ENCODE measurements at places on chromosomes 7 and 10.
A peak's percentile ranks its signal among the peaks of the same experiment; 100 is the strongest.

DNA sequence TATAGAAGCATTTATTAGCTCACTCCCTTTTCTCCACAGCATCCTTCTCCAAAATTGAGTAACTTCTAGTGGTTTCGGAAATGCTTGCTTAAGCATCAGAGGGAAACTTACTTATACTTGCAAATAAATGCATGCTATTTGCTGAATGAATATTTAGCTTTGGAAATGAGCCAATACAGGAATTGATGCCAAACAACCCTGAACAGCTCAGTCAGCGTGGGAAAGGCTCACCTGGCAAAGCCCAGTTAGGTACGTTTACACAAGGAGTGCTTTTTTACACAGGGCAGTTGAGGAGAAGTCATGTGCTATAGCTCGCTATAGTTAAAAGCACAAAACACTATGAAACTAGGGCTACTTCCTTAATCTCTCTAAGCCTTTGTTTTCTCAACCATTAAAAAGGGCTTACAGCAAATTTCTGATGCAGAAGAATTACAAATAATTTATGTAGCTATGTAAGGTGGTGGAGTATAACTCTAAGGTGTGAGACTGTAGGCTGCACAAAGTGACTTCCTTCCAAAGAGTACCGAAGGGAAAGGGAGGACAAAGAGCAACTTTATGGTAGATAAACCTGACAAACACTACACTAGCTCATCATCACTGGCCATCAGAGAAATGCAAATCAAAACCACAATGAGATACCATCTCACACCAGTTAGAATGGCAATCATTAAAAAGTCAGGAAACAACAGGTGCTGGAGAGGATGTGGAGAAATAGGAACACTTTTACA is 498.2 kb downstream of the PHTF2 start:
- peak; percentile 13 for DNase-seq

DNA sequence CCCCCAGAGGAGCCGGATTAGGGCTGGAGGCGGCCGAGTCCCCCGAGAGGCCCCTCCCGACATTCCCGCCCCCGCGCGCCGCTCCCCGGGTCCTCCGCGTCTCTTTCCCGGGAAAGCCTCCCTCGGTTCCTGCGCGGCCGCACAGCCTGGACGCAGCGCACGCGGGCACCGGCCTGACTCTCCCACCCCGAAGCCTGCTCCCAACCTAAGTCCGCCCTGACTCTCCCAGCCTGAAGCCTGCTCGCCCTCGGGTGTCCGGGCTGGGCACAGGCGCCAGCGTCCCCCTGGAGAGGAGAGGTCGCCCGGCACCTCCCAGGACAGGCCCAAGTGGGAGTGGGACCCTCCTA is 441 bp upstream of the VENTX start:
- no peak for DNase-seq

- DNase-seq = no peak
Measured at GRCh38 chr7:20318933-20319332, 11.8 kb upstream of the ITGB8 start.

GRCh38 chr7:97001221-97001620 is 4.1 kb upstream of the DLX6 start:
- peak; percentile 89 for DNase-seq

DNA sequence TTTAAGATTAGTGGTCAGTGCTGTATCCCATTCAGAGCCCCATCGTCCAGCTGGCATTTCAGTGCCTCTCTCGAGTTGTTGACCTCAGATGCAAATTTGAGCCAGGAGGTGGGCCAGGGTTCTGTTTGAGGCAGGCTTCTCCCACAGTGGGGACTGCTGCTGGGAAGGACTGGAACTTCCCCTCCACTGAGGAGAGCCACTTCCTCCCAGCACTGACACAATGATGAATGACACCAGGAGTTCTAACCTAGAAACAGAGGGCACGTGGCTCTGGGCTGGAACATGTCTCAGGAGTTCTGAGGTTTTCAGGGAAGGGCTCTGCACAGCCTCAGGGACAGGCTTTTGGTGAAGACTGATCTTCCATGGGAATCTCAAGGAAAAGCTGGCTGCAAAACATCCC is 18.3 kb upstream of the BTBD16 start:
- no peak for DNase-seq

GRCh38 chr7:13745530-13745929 is 243.9 kb downstream of the ETV1 start:
- DNase-seq = no peak

GRCh38 chr7:41170466-41170865 is 532.4 kb downstream of the INHBA start:
- DNase-seq = no peak

DNA sequence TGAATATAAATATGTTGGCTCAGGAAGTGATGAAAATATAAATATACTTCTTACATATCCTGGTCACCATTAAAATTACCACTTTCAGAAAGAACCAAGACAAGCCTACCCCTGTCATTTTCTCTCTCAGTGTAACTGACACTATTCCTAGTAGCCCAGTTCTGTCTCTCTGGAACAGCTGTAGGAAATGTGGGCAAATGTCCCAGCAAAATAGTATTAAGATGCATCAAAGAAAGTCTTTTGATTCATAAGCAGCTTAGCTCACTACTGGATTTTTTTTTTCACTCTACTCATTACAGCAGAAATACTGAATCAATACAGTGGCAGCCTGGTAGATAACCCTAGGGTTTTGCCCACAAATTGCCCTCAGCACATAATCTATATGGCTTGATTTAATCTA is 290.9 kb downstream of the DNAJB9 start:
- no peak for DNase-seq

- DNase-seq = no peak
Measured at GRCh38 chr7:47352394-47352968, 229.4 kb downstream of the TNS3 start.

GRCh38 chr10:32616438-32616837 is 170.5 kb downstream of the CCDC7 start:
- no peak for DNase-seq

DNA sequence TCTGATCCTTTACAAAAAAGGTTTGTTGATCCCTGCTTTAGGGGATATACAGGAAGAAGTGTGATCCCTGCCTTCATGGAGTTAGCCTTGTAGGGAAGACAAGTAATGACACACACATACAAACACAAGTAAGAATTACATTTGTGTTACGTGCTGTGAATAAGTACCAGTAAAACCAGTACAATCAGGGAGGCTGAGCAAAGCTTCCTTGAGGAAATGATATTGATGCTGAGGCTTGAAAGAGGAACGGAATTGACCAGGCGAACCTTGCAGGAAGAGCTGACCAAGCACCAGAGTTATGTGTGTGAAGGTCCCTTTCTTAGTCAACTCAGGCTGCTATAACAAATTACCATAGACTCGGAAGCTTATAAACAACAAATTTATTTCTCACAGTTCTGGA is 83.6 kb upstream of the CACUL1 start:
- no peak for DNase-seq

DNA sequence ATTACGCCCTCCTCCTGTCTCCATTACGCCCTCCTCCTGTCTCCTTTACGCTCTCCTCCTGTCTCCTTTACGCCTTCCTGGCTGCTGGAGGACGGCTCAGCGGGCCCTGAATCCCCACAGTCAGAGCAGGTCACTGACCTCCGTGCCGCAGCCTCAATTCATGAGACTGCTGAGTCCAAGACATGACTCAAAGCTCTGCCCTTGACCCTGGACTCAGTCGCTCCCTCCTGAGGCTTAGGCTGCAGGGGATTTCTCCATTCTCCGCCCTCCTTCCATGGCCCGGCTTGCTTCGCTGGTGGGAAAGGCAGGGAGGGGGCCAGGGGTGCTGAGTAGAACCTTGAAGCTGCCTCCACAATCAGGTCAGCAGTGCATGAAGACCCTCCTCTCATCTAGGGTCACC is 21.0 kb upstream of the FOXL3 start:
- DNase-seq = no peak

GRCh38 chr7:156079156-156079555 is 266.9 kb upstream of the SHH start:
- DNase-seq = no peak

- no peak for DNase-seq
Measured at GRCh38 chr10:71616817-71617654, 102.5 kb downstream of the C10orf105 start.

GRCh38 chr7:123972045-123972444 is 47.0 kb downstream of the SPAM1 start:
- DNase-seq = no peak

GRCh38 chr10:76962851-76963250 is 674.8 kb downstream of the KCNMA1 start:
- DNase-seq = no peak

GRCh38 chr10:14781763-14782162 is 7.1 kb upstream of the FAM107B start:
- DNase-seq = no peak

DNA sequence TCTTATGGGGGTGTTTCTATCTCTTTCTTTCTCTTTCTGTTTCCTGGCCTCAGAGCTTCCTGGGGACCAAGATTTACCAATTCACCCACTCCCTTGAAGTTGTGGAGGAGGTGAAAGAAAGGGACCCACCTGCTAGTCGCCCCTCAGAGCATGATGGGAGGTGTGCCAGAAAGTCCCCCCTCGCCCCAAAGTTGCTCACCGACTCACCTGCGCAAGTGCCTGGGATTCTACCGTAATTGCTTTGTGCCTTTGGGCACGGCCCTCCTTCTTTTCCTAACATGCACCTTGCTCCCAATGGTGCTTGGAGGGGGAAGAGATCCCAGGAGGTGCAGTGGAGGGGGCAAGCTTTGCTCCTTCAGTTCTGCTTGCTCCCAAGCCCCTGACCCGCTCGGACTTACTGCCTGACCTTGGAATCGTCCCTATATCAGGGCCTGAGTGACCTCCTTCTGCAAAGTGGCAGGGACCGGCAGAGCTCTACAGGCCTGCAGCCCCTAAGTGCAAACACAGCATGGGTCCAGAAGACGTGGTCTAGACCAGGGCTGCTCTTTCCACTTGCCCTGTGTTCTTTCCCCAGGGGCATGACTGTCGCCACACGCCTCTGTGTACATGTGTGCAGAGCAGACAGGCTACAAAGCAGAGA is 12.2 kb downstream of the AQP1 start:
- no peak for DNase-seq

DNA sequence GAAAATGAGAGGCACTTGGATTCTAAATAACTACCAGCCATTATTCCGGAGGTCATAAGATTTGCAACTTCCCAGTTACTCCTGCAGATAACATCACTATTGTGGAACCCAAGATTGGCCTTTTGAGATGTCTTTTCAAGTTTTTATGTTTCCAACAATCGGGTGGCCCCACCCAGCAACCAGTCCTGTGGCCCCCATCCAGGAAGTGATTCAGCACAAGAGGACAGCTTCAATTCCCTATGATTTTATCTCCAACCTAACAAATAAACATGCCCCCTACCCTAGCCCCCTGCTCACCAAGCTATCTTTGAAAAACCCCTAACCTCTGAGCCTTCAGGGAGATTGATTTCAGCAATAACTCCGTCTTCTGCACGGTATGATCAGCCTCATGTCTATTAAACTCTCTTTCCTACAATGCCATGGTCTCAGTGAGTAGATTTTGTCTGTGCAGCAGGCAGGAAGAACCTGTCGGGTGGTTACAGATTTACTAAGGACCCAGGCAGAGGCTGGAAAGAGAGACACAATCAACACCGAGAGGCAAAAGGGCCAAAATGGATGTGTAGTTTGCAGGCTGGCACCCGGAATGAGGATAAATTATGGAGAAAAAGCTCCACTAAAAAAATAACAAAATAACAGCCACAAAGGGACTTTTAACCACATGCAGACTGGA is 83.9 kb upstream of the UNC5B start:
- DNase-seq = no peak

GRCh38 chr10:23694921-23695824 is 256.3 kb downstream of the OTUD1 start:
- DNase-seq = no peak

DNA sequence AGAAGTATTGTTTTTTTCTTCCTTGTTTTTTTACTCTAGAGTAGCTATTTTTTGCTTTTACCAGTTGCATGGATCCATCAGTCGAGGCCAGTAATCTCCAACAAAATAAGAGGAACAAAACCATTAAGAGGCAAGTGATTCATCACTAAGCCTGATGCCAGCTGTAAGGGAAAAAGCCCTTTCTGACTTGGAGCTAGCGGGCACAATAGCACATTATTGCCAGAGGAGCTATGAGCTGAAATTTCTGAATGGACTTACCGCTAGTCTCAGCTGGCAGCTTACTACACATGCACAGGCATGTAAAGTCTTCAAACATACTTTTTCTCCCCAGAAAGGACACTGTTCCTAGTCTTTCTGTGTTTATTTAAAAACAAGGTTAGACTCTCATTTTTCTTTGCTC is 41.6 kb upstream of the PTPRZ1 start:
- DNase-seq = peak; percentile 53

- DNase-seq = no peak
Measured at GRCh38 chr7:78057571-78057970, 259.0 kb downstream of the PHTF2 start.

DNA sequence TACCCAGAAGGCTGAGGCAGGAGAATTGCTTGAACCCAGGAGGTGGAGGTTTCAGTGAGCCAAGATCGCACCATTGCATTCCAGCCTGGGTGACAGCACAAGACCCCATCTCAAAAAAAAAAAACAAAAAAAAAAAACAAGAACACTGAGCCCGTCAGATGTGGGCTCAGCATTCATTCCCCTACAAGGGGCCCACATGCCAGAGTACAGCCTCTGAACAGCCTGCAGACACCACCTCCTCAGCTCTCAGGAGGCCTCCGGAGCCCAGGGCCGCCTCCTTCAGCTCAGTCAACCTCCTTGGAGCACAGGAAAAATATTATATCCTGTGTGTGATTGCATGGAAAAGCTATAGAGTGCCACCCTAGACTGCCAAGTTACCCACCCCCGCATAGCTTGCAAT is 112.3 kb downstream of the ABLIM1 start:
- no peak for DNase-seq

DNA sequence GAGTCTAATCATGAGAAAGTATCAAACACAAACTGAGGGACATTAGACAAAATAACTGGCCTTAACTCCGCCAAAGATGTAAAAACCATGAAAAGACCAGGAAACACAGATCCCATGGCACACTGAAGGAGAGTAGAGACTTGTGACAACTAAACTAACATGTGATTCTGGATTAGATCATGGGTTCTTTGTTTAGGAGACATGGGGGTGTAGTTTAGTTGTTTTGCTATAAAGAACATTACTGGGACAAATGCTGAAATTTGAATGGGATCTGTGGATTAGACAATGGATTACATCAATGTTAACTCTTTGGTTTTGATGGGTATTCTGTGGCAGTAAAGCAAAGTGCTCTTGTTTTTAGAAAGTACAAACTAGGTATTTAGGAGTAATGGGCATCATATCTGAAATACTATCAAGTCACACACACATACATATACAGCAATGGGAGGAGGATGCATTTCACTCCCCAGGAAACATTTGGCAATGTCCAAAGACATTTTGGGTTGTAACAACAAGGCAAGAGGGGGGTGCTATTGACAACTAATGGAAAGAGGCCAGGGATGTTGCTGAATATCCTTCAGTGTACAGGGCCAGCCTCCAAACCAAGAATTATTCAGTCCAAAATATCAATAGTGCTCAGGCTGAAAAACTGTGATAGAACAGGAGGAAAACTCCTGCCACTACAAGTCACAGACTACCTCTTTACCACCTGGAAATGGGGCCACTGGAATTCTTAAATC is 32.4 kb downstream of the WAPL start:
- no peak for DNase-seq
